ENCODE measurements at places on chromosomes 16 and 17.

DNA sequence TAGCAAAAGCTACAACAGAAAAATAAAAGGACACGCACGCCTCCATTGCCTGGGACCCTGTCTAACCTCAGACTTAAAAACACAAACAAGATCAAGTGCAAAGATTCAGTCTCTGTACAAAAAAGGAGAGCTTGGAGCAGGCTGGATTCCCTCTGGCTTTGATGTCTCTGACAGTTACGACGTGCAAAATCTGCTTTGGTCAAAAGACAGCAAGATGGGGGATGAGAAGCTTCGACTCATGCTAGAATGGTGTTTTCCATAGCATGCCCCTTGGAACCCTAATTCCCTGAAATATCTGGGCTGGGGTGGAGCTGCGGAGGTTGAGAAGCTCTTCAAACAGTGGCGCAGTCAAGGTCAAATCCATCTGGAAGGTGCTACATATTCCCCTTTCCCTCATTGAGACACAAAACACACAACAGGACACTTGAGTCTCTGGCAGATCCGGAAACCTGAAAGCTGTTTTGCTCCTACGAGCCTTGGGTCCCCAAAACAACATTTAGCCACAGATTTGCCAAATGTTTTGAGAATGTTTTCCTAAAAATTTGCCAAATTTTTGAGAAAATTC is 9.1 kb downstream of the MYH11 start:
- peak; percentile 43 for DNase-seq

DNA sequence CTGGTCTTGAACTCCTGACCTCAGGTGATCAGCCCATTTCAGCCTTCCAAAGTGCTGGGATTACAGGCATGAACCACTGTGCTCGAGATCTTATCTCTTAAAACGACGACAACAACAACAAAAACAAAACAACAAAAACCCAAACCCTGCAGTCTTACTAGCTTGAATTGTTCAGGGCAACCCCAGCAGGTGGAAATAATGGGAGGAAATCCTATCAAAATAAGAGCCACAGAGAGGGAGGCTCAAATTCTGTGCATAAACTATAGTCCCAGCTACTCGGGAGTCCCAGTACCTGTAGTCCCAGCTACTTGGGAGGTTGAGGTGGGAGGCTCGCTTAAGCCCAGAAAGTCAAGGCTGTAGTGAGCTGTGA is 16.5 kb upstream of the ATP6V0A1 start:
- DNase-seq: no peak

DNA sequence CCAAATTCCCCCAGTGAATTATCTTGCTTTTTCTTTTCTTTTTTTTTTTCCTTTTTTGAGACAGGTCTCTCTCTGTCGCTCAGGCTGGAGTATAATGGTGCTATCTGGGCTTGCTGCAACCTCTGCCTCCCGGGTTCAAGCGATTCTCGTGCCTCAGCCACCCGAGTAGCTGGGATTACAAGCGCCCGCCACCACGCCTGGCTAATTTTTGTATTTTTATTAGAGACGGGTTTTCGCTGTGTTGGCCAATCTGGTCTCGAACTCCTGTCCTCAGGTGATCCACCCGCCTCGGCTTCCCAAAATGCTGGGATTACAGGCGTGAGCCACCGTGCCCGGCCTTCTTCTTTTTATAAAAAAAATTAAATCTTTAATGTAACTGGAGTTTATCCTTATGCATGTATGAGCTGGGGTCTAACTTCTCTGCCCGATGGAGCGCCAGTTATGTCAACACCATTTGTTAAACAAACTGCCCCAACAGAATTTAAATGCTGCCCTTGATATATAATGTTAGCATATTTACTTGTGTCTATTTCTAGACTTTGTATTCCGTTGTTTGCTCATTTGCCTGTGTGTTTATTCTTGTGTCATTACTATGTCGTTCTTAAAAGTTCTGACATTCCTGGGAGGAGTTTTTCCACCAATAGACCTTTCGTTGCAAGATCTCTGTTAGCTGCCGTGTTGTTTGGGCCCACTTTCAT is 535 bp upstream of the AURKB start:
- no peak for DNase-seq

GRCh38 chr16:55089600-55089999 is 158.9 kb downstream of the IRX5 start:
- no peak for DNase-seq

DNA sequence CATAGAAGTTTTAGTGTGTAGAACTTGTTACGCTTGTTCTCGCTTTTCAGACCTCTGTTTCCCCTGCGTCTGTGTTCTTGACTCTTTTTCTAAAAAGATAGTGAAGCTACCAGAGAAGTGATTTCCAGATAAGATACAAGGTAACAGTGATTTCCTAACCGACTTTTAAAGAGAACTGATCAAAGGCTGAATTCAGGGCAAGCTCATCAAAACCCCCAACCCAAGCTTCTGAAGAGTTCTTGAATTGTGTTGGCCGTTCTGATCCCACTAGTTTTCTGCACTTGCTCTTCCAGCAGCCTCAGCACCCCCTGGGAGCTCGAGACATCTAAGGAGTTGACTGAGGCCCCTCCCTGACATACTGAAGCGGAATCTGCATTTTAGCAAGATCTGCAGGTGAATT is 12.7 kb upstream of the NSMCE1 start:
- no peak for DNase-seq

GRCh38 chr17:59400858-59401257 is 69.4 kb downstream of the YPEL2 start:
- peak; percentile 35 for DNase-seq

GRCh38 chr17:55238931-55239297 is 25.8 kb upstream of the HLF start:
- DNase-seq: peak; percentile 3

GRCh38 chr17:56710986-56711385 is 117.5 kb downstream of the NOG start:
- DNase-seq: no peak

DNA sequence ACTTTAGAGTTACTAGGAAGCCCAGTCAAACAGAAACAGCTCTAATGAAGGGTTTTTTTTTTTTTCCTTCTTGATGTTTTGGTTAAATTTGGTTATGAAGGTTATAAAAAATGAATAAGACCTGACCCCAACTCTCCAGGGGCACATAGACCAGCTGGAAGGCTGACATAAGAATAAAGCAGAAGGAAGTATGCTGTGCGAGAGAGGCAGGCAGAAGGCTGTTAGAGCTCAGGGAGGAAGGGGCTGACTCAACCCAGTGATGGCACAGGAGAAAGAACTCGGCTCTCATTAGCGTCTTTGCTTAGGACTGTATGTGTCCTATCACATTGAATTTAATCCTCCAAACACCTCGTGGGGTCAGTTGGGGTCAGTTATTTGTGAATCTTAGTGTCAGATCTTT is 474.6 kb downstream of the PMP22 start:
- no peak for DNase-seq

GRCh38 chr17:5526821-5527598 is 40.6 kb downstream of the MIS12 start:
- DNase-seq: peak; percentile 99

- no peak for DNase-seq
Measured at GRCh38 chr16:35744726-35745125, 2285.3 kb downstream of the TP53TG3F start.

GRCh38 chr16:57422026-57422944 is 17.7 kb downstream of the CCL17 start:
- peak; percentile 70 for DNase-seq

- no peak for DNase-seq
Measured at GRCh38 chr17:79089720-79090442, 15.3 kb downstream of the ENGASE start.

All from EH (cell line).